WERI-Rb-1 (cell line): ENCODE measurements at places on chromosomes 2 and 18.

GRCh38 chr2:196174404-196174803 is 3.0 kb upstream of the STK17B start:
- no peak for DNase-seq

DNA sequence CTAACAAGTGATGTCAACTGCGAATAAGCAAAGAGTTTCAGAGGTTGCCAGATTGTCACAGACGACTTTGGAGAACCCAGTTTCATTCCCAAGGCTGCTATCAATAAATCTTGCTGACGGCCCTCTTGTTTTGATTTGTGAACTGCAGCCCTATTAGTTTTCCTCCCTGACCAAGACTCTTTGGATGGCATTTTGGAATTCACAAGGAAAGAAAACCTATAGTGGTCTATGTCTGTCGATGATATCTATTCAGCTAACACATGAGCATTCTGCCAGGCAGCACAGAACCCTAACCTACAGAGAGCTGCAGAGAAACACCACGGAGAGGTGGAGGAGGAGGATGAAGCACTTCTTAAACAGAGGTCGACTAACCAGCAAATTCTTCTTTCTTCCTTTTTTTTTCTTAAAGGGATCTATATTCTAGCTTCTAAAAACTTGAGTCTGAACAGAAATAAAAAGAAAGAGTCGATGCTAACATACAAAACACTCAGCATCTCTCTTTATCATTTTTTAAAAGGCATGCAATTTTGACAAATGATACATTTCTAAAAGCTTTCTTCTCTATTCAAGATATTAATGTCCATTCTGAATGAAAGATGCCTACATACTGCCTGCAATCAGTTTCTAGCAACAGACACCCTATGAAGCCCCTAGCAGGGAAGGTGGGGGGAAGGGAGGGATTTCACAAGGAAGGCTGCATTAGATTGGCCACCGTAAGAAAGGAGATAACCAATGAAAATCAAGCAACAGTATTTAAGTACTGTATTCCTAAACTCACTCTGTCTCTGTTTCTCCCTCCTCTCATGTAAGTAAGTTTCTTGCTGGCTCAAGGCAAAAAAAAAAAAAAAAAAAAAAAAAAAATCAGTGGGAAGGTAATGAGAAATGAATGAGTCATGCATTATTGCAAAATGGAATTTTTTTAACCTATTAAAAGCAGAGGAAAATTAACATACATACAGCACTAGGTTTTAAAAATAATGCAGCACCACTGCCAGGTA is 83.0 kb upstream of the CHRNA1 start:
- DNase-seq, result no peak

DNA sequence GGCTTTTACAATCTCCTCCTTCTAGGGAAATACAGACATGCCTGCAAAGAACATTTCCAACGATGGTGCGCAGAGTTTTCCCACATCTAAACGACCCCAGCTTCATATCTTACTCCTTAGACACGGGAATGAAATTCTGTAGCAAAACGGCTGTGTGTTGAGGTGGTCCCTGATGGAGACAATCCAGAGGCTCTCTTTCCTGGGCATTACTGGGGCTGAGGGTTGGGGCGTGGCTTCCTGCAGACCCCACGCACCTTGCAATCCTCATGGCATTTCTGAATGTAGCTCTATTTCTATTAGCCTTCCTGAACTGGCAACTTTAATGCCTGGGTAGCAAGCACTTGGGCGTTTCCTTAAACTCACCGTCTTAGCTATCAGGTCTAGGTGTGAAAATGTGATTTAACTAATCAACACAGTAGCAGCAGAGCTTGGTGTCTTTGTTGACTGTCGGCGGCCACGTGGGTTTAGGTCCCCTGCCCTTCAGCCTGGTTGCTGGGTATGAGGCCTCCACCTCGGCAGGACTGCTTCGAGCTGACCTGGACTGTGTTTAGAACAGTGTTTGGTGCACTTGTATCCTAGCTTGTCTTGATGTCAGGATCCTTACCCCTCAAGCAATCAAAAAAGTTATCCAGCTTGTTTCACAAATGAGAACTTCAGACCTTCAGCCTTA is 242.8 kb downstream of the GBX2 start:
- DNase-seq, result no peak

- DNase-seq, result peak; percentile 72
Observed at GRCh38 chr2:74206180-74206688, 7.8 kb downstream of the MTHFD2 start.

DNA sequence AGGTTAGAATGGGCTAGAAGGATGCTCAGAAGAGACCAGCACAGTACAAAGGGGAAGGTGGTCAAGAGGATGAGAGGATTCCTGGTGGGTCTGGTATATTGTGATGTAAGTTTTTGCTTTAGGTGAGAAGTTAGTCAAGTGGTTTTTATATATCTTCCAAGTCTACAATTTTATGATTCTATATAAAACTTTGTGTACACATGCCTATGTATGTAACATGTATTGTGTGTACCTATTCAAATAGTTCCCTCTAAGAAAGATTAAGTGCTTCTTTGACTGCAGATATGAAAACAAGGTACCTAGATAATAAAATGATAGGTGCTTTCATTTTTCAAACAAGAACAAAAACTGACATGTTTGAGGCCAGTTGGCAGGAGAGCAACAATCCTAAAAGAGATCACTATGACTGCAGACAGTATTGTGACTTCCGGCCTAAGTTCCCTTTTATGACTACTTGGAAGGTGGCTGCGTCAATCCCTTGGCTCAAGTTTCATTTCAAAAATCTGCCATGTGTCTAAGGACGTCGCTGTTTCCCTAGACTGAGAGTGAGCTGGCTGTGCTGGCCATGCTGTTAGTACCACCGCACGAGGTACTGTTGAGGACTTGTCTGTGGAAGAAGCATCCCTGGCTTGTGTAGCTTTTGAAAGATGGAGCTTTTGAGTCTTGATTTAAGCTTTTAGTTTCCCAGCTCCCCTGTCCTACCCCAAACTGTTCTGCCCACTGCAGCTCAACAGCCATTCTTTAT is 123.1 kb downstream of the PRPF40A start:
- DNase-seq, result no peak

DNA sequence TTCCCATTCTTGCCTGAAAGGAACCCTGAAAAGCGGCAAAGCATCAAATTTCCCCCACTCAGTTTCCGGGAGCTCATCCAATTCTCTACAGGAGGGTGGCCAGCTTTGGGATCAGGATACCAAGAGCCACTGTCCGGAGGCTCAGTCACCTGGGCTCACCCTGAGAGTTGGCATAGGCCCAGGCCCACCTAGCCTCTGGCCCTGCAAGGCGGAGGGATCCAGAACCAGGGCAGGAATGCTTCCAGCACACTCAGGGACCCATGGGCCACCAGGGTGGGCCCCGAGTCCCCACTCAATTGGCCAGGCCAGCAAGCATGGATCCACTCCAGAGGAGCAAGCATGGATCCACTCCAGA is 432.9 kb upstream of the MYT1L start:
- DNase-seq, result no peak

DNA sequence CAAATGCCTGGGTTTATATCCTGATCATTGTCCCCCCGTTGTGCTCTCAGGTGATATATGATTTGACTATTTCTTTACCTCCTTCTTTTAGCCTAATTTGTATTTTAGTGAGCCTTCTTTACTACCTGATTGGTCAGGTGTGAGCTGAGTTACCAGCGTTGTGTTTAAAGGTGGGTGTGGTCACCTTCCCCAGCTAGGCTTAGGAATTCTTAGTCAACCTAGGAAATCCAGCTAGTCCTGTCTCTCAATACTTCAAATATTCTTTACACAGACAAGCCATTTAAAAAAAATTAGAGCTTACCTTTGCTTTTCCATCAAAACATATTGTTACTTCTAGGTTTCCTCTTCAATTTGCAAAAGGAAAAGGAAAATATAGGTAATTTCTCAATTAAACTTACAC is 30.2 kb downstream of the KYNU start:
- no peak for DNase-seq

DNA sequence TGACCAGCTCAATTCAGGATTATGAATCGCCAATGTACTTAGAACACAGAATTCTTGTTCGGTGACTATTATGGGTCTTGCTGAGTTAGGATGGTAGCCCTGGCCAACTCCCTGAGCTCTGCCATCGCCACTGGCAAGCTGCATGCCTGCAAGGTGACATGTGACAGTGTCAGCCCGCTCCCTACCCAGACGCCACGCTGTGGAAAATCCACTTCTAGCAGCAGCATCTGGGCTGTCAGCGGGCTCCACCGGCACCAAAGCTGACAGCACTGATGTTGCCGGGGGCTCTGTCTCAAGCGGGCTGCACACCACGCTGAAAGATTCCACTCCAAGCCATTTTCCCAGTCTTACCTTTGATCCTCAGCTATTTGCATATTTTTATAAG is 100.7 kb downstream of the MYT1L start:
- no peak for DNase-seq

GRCh38 chr2:211931314-211931713 is 607.3 kb downstream of the ERBB4 start:
- DNase-seq, result no peak

DNA sequence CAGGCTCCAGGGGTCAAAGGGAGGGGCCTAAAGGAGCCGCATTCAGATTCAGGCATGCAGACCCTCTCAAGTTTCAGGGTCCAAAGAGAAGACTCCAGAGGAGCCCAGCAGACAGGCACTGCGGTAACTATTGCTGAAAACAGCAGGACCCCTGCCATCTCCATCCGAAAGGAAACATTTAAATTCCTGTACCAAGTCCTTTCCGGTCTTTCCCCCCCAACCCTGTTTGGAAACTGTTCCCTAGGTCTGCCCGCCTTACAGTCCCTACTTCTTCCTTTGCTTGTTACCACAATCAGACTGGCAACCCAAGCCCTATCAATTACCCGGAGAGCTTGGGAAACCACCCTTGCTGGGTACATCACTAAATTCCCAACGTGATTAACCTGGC is 82.0 kb downstream of the DNMT3A start:
- DNase-seq, result no peak

DNA sequence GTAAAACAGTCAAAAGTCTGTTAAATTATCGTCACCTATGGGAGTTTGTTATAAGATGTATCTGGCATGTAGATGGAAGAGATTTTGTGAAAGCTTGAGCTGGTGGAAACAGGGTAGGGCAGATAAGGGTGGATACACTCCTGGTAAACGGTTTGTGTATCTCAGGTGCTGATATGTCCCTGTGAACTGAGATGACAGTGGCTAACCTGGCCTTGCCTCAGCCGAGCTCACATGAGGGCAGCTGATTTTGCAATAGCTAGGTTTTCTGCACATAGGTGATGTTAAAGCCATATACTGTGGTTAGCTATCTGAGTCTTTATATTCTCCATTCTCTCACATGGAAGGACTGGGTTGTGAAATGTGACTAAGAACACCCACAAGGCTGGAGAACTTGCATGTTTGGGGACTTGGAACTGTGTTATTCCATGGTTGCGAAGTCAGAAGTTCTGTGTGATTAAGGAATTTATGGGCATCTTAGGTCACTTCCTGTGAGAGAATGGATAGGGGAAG is 205.1 kb downstream of the TPGS2 start:
- DNase-seq, result no peak

GRCh38 chr2:173040729-173041128 is 34.9 kb upstream of the MAP3K20 start:
- no peak for DNase-seq

- no peak for DNase-seq
Observed at GRCh38 chr18:46344416-46345180, 240.4 kb downstream of the HAUS1 start.

DNA sequence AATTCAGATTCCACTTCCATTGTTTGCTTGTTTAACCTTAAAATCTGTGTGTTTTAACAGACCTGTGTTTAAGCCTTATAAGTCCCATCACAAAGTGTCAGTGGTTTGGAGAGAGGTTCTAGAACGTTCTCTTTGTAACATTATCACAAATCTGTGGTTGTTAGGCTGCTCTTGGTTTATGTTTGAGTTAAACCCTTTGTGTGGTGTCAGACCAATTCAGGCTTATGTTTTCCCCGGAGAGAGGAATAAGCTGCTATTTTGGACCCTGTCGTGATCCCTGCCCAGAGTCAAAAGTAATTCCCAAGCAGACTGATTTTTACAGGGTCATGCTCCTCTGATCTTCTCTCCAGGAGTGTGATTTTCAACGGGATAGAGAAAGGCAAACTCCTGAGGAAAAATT is 43.8 kb upstream of the LTBP1 start:
- no peak for DNase-seq

DNA sequence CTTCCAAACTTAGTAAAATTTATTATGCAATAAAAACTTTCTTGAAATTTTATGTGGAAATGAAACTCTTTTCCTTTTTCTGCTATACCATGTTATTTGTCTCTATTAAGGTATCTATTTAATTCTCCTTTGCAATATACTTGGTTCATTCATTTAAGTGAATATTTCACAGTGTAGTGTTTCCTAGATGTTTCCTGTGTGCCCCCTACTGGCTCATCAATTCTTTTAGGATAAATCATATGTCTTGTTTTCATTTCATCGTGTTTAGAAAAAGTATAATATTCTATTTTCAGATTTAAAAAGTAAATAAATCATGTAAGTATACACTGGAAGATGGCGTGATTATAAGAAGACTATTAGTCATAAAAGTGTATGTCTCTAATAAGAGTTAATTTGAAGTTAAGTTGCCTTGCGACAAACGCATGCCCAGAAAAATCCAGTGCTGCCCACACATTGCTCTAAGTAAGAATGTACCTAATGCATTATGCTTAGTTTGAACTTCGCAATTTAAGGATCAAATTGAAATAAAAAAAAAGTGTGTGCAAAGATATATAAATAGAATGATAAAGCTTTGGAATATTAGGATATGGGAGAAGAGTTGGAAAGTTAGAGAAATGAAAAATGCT is 525.4 kb downstream of the KCNJ3 start:
- DNase-seq, result no peak

- DNase-seq, result no peak
Observed at GRCh38 chr2:236976266-236977062, 109.2 kb upstream of the COPS8 start.

DNA sequence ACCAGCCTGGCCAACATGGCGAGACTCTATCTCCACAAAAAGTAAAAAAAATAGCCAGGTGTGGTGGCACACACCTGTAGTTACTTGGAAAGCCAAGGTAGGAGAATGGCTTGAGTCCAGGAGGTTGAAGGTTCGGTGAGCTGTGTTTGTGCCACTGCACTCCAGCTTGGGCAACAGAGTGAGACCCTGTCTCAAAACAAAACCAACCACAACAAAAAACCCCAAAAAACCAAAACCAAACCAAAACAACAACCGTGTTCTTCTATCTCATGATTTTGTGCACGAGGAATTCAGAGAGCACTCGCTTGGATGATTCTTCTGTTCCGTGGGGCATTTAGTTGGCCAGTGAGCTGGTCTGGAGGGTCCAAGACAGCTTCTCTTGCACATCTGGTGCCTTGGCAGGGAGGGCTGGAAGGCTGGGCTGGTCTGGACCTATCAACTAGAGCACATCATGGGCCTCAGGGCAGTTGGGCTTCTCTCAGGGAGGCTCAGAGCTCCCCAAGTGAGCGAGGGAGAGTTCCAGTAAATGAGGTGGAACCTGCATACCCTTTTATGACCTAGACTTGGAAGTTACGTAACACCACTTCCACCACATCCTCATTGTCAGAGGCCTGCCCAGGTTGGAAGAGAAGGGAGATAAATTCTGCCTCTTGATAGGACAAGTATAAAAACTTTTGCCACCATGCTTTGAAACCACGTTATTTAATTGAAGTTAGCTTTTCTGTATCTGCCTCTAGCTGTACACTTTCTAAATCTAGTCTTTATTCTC is 25.2 kb downstream of the SIX2 start:
- DNase-seq, result no peak
